ENCODE measurements at places on chromosomes 4 and X.
A peak's percentile ranks its signal among the peaks of the same experiment; 100 is the strongest.

DNA sequence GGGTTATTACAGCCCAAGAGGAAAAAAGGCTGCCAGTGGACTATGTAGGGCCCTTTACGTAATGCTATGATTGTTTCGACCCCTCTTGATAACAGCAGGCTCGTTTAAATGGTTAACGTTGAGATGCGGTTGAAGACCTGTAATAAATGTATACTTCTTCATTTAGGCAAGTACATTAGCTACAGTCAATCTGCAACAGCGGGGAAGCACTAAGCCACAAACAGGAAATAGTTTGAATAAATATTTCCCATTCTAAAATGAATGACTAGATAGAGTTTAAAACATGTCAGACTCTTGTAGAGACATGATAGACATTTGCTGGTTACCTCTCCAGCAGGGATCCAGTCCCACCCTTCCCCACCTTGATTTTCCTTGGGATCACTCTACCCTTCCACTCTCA is 38.1 kb upstream of the STIM2 start:
- DNase-seq, result no peak

DNA sequence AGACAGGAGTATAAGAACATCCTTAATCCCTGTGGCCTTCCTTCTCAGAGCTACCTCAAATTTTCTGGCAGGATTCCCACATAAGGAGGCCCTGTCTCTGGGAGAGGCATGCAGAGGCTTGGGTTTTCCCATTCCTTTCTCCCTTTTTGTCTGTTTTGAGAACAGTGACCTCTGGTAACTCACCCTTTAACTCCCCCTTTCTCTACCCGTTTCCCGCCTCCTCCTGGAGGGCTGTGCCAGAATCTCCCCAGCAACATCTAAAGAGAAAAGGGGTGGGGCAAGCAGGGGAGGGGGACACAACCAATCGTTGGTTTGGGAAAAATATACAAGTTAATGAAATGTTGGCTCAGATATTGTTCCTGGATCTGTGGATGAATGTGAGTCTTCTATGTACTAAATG is 303.7 kb upstream of the IRS4 start:
- DNase-seq, result no peak

GRCh38 chr4:48804584-48805301 is 24.7 kb upstream of the FRYL start:
- DNase-seq, result no peak

DNA sequence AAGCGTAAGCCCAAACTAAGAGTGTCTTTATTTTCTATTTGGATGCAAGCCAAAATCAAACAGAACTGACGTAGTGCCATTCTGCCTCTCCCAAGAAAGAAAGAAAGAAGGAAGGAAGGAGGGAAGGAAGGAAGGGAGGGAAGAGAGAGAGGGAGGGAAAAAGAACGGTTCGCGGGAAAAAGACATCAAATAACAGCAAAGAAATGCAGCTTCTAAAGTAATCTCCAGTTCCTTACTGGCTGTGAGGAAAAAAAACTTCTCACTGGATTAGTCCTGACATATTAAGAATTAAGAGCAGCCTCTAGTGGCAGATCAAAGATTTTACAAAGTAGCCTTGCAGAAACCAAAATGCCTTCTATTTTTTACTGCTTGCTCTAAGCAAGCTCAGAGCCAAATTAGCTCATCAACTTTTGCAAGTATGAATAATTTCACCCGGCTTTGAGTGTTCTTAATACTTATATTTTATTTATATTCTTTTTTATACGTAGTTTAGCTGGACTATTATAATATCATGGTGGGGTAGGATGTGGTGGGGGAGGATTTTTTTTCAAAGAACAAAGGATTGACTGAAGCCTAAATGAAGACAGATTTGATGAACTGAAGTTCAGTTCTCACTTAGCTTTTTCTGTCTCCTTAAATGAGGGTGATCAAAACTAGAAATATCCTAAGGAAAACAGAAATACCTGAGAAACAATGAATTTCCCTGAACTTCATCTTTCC is 36.6 kb downstream of the PITX2 start:
- peak; percentile 16 for DNase-seq

DNA sequence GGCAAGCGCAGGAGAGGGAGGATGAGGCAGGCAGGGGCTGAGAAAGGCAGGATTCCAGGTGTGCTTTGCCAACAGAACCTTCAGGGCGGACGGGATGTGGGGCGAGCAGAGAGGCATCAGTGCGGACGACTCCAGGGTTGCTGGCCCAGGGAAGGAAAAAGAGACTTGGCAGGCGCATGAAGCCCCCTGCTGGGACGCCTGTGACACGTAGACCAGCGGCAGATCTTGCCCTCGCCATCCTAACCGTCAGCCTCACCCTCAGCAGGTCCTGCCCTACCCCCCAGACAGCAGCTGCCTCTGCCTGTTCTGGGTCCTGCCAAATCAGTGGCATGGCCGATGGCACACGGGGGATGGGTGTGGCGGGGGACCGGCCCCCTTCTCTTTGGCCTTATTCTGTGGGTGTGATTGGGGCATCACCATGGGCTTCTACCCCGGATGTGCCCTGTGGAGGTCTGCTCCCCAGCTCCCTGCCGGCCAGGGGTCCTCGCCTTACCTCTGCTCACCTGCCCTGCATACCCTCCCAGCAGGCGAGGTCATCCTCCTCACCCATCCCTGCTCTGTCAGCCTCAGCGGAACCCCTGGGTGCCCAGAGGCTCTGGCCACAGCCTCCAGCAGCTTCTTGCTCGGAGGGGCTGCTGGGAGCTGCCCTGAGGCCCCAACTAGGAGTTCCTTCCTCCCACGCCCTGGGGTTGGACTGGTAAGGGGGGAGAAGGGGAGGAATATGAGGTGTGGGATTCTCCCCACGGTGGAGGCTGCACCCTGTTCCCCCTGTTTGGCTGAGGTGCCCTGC is 2.9 kb upstream of the SH3BP2 start:
- DNase-seq, result no peak

- peak; percentile 13 for DNase-seq
Observed at GRCh38 chrX:40938423-40938822, 146.8 kb upstream of the USP9X start.

DNA sequence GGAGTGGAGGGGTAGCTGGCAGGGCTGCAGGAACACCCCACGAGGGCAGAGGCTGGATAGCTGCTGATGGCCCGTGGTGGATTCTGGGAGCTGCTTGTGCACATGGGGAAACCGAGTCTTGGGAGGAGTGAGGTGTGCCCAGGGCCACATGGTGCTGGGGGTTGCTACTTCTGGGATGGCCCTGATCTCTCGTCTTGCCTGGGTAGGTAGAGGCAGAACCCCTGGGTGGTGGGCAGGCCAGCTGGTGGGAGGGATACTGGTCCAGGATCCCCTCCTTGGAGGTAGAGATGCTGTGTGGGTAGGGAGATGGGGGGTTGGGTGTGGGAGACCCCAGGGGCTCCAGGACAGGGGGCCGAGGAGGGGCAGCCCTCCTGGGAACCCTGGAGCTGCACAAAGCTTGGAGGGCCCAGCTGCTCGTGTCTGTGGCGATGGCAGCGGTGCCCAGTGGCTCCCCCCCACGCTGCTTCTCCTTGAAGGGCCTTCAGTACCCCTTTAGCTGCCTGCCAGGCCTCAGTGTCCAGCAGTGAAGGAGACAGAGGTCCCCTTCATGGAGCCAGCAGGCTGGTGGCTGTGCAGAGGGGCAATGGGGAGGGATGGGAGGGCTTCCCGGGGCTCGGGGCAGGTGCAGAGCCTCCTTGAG is 3.2 kb downstream of the NAT8L start:
- no peak for DNase-seq

GRCh38 chr4:103996637-103997036 is 276.9 kb upstream of the TACR3 start:
- no peak for DNase-seq

DNA sequence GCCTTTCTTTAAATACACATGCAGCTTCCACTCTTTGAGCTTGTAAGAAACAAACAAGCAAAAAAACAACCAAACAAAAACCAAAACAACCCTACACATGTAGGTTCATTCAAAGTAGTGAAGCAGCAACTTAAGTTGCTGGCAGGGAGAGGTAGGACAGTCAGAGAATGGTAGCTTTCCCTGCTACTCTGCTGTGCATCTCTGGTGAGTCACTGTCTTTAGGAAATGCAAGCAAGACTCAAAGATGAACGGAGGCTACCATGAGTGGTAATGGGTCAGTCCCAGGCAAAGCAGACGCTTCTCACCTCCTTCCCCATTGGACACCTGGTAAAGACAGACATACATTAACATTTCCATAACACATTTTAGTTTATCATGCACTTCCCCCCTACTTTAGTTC is 43.2 kb downstream of the PGRMC2 start:
- no peak for DNase-seq

GRCh38 chrX:13598877-13599276 is 29.5 kb downstream of the EGFL6 start:
- no peak for DNase-seq

GRCh38 chr4:15250021-15250441 is 177.8 kb upstream of the C1QTNF7 start:
- DNase-seq, result no peak

GRCh38 chr4:1395941-1396805 is 10.1 kb downstream of the NKX1-1 start:
- no peak for DNase-seq

DNA sequence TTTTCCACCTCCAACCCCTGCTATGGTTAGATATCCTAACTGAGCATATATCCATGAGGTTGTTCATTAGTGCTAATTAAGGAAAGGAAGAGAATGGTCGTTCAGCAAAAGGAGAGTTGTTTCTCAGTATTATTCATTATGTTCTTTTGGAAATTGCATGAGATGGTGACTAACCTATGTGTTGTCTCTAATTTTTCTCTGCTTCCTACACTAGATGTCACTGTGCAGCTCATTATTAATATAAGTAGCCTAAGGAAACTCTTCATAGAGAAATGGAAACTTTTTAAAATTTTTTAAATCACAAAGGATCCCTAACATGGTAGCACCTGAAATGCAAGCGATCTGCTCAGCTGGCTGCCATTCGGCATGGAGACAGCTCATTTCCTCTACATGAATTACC is 67.7 kb upstream of the FAM9A start:
- DNase-seq, result no peak

DNA sequence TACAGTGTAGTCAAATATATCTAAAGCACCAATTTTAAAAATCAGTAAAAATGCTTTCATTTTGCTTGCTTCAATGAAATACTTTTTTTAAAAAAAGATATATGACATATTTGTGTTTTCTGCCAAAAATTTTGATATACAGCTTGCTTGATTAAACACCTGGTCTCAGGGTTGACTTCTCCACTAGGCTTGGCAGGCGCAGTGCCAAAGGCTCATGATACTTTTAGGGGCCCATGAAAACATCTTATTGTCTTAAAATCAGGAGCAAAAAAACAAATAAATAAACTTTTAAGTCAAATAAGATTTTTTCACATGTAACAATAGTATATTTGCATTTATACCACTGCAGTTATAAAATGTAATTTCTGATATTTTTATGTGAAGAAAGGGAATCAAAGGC is 95.6 kb downstream of the ADGRA3 start:
- no peak for DNase-seq

GRCh38 chrX:72114306-72114705 is 17.4 kb downstream of the RTL5 start:
- DNase-seq, result no peak

GRCh38 chr4:144562019-144562705 is 83.8 kb upstream of the HHIP start:
- no peak for DNase-seq

DNA sequence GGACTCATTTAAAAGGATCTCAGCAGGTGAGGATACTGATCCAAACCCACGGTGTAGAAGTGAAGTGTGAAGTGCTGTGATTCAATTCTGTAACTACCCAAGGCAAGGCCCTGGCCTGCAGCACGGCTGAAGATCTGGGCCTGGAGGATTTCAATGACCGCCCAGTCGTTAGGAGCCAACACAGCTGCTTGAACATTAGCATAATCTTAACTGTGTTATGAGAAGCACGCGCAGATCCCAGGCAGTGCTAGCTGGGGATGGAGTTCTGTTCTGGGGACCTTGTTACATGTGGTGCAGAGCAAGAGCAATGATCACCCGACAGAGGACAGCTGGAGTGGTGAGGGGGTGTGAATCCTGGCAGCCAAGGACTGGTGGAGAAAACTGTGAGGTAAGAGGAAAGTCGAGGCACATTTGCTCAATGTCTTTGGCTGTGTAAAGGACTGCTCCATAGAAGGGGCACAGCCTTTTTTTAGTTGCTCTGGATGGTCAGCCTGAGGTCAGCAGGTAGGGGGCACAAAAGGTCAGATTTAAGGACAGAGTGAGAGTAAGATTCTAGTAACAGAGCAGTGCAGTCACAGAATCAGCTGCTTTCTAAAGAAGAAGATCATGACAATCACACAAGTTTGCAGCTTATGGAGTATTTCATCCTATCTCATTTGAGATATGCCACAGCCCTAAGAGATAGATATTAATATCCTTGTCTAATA is 181.8 kb downstream of the DCLK2 start:
- no peak for DNase-seq

DNA sequence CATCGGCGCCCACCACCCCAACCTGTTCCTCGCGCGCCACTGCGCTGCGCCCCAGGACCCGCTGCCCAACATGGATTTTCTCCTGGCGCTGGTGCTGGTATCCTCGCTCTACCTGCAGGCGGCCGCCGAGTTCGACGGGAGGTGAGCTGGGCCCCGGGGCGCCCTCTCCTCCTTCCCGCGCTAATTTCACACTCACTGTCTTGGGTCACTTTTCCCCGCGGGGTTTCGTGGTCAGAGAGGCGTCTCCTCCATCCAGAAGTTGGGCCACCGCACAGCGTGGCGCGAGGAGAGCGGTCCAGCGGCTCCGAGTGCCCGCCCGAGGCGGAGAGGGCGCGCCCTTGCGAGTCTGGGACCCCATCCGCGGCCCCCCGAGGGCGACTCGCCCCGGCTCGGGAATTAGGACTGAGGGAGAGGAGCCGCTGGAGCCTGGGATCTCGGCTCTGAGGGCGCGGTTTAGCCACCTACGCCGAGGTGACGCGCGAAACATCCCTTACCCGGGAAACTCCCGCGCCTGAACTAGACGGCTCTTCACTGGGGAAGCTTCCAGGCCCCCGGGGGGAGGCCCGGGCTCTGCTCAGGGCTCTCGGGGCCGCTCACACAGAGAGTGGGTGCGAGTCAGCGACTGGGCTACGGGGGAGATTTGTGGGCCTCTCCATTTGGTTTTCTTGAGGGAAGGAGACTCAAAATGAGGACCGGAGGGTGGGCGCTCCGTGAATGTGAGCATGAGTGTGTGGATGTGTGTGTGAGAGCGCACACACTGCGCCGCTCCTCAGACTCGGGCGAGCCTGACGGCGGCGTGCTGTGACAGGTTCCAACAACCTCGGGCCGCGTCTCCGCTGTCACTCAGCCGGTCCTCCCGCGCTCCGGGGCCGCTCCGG is 551 bp downstream of the NPNT start:
- no peak for DNase-seq

DNA sequence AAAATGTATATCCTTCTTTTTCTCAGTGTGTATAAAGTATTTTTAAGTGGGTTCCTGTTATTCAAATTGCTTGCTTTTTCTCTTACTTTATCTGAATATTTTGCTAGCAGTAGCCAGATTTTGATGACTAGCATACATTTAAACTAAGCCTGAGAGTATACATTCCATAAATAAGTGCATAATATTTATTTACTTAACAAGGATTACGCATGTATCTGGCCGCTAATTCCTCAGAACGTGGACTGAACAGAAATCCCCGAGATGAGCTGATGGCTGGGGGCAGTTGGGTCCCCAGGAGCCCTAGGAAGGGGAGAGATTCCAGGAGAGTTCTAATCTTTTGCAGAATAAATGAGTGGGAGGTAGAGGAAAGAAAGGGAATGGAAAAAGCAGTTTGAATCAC is 91.0 kb downstream of the PHOX2B start:
- no peak for DNase-seq

GRCh38 chr4:46645126-46645525 is 255.2 kb upstream of the GABRA2 start:
- no peak for DNase-seq
